ENCODE measurements at places on chromosomes 6 and 20.

DNA sequence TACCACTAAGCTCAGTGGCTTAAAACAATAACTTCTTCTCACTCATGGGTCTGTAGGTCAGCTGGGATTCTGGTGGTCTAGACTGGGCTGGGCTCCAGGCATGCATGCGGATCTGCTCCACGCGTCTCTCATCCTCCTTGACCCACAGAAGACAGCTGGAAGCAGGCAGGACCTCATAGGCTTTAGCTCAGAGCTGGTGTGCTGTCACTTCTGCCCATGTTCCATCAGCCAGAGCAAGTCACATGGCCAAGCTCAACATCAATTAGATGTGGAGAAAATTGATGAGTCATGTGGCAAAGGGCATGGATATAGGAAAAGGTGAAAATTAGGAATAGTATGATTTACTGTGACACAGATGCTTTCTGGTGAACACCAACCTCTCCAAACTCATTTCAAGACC is 57.4 kb upstream of the PSMF1 start:
- DNase-seq, result no peak

DNA sequence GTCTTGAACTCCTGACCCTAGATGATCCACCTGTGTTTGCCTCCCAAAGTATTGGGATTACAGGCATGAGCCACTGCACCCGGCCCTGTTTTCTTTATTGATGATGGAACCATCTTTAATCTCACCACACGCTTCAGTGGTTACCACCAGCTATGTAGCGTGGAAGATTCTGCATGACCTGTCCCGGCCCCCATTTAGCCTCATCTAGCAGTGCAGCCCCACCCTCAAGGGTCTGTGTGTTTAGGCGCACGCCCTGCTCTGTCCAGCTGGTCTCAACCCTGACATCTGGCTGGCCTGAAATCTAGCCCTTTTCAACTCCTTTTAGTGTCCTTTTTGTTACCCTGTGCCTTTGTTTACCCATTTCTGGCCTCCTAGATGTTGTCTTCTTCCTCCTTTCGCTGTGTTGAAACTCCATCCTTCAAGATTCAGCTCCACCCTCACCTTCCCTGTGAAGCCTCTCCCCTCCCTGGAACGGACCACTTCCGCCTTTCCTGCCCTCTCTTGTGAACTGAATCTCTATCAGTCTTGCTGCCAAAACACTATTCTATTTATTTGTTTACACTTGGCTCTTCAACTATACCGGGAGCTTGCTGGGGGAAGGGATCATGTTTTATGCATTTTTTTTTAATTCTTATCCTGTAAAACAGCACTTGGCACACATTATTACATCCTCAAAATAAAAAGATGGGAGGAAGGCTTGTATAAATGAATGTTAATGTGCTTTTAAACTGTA is 101.0 kb upstream of the MTHFD1L start:
- DNase-seq, result no peak

GRCh38 chr6:128848212-128848935 is 34.6 kb upstream of the LAMA2 start:
- DNase-seq, result no peak

GRCh38 chr6:118895261-118895560 is 1.3 kb downstream of the ASF1A start:
- DNase-seq, result no peak

DNA sequence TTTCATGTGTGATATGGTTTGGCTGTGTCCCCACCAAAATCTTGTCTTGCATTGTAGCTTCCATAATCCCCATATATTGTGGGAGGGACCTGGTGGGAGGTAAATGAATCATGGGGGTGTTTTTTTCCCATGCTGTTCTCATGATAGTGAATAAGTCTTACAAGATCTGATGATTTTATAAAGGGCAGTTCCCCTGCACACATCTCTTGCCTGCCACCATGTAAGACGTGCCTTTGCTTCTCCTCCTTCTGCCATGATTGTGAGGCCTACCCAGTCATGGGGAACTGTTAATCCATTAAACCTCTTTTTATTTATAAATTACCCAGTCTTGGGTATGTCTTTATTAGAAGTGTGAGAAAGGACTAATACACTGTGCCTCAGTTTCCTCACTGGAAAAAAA is 4.2 kb upstream of the IL22RA2 start:
- no peak for DNase-seq

- no peak for DNase-seq
Measured at GRCh38 chr20:10079964-10080363, 45.2 kb downstream of the ANKEF1 start.

DNA sequence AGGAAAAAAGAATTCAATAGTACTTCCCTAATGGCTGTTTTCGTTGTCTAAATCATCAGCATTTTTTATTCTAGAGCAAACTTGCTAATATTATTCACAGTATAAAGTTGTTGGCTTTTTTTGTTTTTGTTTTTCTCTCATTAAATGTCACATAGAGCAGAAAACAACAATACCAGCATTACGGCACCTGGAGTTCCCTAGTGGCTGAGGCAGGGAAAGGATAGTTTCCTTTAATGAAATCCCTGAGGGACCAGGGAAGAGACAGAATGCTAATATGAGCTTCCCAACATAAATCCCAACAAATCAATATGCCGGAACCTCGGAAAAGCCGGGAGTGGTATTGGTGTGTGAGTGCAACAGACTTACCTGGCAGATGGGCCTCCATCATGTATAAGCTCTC is 235.2 kb upstream of the ASCC3 start:
- DNase-seq, result no peak

DNA sequence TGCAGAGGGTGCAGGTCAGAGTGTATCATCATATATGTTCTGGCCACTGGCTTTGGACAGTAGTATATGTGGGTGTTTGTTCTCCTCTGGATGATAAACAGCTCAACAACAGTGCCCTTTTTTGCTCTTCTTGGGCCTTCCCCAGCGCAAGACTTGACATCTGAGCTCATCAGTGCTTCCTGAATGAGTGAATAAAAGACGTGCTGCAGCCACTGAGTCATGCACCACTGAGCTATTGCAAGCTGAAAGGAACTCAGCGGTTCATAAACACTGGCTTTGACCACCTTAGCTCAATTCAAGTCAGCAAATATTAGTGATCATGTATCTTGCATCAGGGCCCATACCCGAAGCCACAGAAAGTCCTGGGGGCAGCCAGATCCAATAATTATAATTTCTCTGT is 105.3 kb upstream of the KCNG1 start:
- DNase-seq, result peak; percentile 52

- DNase-seq, result no peak
Measured at GRCh38 chr20:45336530-45337366, 11.5 kb downstream of the SDC4 start.

Measured in activated naive CD4-positive, alpha-beta T cell treated with anti-CD3 and anti-CD28 coated beads for 36 hours (primary cell).